ENCODE measurements at places on chromosomes 2 and 18. TPM values are rescaled to one million over a fixed set of nuclear protein-coding genes. Genes with fewer than 3 reads are reported as not detected.

Gene PCARE
- 1.2 TPM for total RNA-seq

- DNase-seq: no peak
Measured at GRCh38 chr18:76557026-76557575, 62.1 kb upstream of the ZNF516 start.

GRCh38 chr2:172806996-172807395 is 71.4 kb downstream of the RAPGEF4 start:
- DNase-seq: no peak

Gene ANKRD53
- 0.20 TPM for total RNA-seq

GRCh38 chr2:19859565-19859964 is 42.2 kb downstream of the TTC32 start:
- DNase-seq: no peak

DNA sequence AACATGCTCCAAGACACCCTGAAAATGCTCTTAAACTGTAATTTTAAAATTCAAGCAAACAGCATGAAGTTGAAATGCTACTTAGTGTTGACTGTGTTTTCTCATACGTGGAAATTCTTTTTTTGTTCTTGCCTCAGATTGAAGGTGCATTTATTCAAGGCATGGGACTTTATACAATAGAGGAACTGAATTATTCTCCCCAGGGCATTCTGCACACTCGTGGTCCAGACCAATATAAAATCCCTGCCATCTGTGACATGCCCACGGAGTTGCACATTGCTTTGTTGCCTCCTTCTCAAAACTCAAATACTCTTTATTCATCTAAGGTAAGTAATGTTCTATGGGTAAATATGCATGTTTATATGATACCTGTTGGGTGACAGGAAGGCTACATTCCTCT is 82.7 kb downstream of the AOX1 start:
- DNase-seq: no peak

Gene CAPN14
- total RNA-seq: 0.08 TPM

DNA sequence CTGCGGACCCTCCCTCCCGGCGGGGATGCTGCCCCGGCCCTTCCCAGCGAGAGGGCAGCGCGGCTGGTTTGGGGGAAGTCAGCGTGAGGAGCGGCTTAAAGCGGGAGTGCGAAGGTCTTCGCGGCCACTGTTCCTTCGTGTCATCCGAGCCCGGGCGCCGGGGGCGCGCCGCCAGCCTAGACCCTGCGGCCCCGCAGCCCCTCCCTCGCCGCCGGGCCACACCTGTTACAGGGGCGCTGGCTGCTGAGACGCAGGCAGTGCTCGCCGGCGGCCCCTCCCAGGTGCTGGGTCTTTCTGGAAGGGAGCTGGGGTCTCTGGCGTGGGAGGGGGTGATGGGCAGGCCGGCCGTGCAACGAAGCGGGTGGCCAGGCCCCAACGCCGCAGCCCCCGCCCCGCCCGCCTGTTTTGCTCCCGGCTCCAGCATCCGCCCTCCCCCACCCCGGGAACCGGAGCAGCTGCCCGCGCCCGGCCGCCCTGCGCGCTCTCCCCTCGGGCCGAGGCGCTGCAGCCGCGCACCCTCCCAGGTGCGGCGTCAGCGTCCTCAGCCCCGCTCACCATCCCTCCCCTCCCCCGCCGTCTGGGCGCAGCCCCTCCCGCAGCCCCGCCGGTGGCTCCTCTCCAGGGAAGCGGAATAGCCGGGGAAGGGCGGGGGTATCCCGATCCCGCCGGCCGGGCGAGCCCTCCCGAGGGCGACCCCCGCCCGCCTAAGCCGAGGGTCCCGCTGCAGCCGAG is 727 bp downstream of the KIF1A start:
- no peak for DNase-seq

Gene TMX3
- 28.7 TPM for total RNA-seq

Gene KCNG3
- not detected for total RNA-seq

GRCh38 chr2:196725218-196725617 is 74.3 kb downstream of the GTF3C3 start:
- no peak for DNase-seq

GRCh38 chr18:48872234-48873145 is 78.3 kb downstream of the SMAD7 start:
- no peak for DNase-seq

Gene C2orf72
- total RNA-seq: not detected

- no peak for DNase-seq
Measured at GRCh38 chr18:54806526-54806925, 21.8 kb upstream of the RAB27B start.

- DNase-seq: no peak
Measured at GRCh38 chr2:78721355-78722033, 304.0 kb upstream of the REG3G start.

Gene DYSF
- total RNA-seq: 77.1 TPM

Gene COL4A4
- 2.4 TPM for total RNA-seq

DNA sequence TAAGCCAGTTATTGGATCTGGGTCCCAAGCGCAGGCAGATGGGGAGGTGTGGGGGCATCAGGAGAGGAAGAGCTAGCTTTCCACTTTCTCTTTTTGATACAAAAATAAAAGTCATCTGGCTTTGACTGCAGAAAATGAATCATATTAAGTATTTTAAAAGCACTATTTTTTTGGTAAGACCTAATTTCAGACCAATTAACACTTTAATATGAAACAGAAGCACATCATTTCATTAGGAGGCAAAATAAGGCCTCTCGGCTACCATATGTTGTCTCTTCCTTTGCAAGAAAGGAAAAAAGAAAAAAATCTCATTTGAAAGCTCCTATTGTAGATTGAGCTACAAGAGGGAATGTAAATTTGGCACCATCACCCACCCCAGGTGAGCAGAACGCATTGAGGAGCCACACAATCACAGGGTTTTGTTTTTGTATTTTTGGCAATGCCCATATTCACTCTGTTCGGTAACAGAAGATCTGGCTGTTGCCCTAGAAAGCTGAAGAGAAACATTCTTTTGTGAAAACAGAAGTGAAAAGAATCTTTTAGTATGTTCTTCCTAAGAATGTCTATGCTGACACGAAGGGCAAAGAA is 390.7 kb upstream of the ETAA1 start:
- no peak for DNase-seq

Gene NAT8
- total RNA-seq: not detected

Gene SP5
- total RNA-seq: 0.37 TPM

Gene SULT1C2
- not detected for total RNA-seq

Gene DQX1
- not detected for total RNA-seq

Gene ST6GAL2
- total RNA-seq: 0.15 TPM

- DNase-seq: no peak
Measured at GRCh38 chr2:66794070-66794469, 359.1 kb downstream of the MEIS1 start.

DNA sequence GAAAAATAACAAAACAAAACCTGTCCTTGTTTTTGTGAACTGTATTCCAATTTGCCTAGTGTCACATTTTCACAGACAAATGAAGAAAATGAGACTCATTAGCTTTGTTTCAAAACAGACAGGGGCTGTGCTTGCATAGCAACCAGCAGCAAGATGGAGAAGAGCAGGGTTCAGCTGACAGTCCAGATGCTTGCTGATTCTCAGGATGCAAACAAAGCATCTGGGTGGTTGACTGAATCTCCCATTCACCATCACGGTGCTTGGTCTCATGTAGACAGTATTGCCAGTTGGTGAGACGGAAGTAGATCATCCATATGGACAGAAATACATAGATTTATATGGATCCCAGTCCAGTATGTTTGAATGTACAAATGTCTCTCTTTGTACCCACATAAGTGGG is 326.8 kb downstream of the CCDC85A start:
- DNase-seq: no peak

Gene GAREM1
- total RNA-seq: 8.6 TPM

DNA sequence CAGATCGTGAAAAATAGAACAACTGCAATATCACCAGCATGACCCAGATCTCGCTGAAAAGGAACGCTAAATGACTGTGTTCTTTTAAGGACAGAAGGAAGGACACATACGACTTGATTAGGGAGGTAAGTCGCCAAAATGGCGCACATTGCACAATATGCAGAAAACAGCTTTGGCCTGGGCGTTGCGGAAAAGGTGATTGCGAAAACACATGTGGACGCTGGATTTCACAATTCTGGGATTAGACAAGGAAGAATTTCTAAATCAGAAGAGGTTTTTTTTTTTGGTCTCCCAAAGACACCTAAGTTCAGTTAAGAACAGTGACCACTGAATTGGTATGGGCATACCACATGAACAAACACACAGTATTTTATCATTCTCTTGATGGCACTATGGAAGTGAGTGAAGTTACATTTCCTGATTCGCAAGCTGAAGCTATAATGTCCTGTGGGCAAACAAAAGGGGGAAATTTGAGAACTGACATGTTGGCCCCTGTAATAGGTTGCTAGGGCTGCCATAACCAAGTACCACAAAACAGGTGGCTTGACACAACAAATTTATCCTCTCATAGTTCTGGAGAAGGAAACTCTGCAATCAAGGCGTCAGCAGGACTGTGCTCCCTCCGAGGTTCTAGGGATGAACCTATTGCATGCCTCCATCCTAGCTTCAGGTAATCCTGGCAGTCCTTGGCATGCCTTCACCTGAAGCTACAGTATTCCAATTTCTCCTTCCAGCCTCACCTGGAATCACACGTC is 25.8 kb upstream of the ERICH2 start:
- DNase-seq: no peak

DNA sequence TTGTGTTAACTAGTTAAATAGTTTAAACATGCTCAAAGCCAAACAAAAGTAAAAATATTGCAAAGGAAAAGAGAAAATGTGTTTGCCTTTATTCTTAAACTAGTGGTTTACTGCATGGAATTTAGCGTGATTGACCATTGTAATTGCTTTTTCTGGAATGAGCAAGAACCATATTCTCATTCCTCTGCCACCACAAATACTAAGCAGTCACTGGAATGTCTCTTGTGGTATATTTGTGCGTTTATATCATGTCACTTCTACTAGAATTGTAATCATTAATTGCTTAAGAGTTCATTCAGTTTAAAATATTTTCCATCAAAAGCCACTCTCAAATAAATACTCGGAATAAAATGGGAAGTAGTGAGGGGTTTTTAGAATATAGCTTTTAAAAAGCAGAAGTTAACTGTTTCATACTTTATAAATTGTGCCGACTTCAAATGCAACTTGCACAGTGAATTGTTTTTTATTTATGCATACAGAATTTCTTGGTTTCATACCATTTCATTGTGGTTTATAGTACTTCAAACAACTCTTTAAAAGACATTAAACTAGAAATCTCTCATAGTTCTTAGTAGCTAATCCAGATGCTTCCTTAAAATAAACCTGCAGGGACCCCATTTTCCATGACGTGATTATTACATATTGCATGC is 288.1 kb downstream of the EPHA4 start:
- DNase-seq: no peak

Gene NOSTRIN
- total RNA-seq: 6.4 TPM

- no peak for DNase-seq
Measured at GRCh38 chr2:190625691-190626090, 23.2 kb upstream of the NAB1 start.
